Stimulated activated CD4-positive, alpha-beta T cell treated with anti-CD3 and anti-CD28 coated beads, Interleukin-4, amount 100 ng/mL, for 4 hours (primary cell): ENCODE measurements at places on chromosomes 7 and 10.

DNA sequence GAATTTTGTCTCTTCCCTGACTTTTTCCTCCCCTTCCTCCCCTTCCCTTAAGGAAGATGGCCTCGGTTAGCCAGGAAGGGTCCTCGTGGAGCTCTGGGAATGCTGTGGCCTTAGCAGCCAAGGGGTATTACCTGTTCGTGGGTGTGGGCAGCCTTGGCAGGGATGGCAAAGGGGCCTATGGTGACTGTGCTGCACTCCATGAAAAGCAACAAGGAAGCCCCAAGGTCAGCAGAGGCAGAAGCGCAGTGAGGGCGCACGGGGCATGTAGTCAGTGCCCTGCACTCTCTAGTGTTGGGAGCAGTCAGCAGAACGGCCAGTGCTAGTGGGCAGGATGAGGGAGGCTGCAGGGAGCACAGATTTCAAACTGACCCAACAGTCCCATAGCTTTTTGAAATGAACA, 191.8 kb downstream of the ADARB2 start:
- no peak for DNase-seq

DNA sequence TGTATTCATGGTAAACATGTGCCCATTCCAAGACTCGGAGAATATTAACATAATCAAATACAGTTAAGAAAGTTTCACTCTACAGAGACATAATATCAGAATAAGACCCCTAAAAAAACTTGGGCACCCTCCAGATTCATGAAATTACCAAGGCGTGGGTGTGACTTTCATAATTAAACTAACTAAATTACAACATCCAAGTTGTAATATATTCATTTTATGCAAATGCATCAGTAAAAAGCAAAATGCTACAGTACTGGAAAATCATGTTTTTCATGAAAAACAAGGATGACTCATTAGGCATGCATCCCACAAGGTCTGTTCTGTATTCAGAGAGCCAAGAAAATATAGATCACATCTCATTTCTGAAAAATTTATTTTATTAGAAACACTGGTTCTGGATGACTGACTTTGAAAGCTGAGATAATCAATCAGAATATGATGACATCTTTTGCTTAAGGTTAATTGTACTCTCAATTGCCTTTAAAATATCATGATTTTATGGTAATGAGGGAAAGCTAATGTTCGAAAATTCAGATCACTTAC, 248.8 kb upstream of the SMIM30 start:
- DNase-seq: no peak

- no peak for DNase-seq
These were observed 149.1 kb downstream of the EBF3 start for GRCh38 chr10:129814681-129815646.

DNA sequence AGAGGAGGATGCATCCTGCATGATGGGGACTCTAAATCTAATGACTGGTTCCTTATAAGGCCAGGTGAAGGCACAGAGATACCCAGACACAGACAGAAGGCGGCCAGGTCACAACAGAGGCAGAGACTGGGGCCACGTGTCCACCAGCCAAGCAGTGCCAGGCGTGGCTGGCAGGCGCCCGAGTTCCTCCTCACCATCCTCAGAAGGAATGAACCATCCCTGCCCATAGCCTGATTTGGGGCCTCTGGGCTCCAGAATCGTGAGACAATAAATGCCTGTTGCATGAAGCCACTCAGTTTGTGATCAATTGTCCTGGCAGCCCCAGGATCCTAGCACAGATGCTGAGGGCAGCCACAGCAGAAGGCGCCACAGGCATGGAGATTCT, 69.0 kb upstream of the TNRC18 start:
- no peak for DNase-seq

GRCh38 chr10:108562105-108562504, 1361.2 kb downstream of the XPNPEP1 start:
- no peak for DNase-seq

DNA sequence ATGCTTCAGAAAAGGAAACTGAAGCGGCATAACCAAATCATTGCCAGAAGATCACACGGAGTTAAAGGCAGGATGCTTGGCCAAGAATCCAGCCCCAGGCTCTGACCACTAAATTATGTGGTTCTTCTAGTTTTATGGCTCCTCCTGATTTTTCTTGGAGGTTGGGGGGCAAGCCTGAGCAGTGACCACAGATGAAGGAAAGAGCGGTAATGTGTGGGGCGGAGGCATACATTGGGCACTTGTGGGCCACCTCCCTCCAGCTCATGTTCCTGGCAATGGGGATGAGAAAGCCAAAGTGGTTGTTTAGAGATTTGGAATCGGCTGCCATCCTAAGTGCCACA, 3.2 kb downstream of the TRPV6 start:
- DNase-seq: no peak

DNA sequence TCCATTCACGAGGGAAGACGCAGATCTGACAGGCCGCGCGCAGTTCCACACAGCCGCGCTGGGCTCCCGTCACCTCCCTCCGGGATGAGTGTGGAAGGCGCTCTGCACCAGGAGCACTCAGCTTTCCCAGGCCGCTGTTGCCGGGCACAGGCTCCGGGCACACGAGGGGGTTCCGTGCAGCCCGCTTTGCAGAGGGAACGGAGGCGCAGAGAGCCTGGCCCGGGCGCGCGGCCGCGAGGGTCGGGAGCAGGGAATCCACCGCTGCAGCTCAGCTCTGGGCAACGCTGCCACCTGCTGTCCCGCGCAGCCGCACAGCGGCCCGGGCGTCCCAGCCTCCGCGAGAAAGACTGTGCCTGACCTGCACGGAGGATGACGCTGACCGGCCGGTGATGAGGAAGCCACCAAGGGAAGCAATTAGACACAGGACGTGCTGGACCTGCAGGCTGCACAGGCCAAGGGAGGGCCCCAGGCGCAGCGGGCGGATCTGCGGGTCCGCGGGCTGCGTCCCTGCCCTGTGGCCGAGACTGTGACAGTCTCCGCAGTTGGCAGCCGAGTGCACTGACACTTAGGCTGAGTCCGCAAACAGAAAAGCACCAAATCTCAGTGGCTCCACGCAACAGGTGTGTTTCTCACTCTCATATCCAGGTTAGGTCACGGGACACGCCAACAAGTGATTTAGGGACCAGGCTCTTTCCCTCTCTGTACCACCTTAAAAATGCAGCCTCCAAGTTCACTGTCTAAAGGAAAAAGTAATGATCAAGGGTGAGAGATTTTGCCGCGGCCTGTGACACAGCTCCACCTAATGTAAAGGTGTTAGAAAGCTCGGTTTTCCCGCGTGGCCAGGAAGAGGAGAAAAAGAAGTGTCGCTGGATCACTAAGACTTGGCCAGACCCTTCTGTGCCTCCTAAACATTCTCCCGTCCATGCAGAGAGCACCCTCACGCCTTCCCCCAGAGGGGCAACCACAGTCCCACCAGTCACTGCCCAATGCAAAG, 94.5 kb downstream of the SEC61G start:
- no peak for DNase-seq

- no peak for DNase-seq
These were observed 47.8 kb upstream of the CALCR start for GRCh38 chr7:93622036-93623033.

DNA sequence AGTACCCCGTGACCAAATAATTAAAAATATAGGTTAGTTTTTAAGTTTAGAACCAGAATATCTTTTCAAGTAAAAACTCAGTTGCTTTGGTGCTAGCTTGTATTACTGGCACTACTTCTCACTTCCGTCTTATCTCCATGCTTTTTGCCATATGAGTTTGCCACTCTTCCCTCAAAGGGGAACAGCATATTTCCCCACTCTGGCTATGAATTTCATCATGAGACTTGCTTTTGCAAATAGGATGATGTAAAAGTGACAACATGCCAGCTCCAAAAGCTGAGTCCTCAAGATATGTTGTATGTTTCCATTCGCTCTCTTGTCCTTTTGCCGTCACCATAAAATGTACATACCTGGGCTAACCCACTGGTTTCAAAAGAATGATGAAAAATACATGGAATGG, 178.1 kb upstream of the SEMA3A start:
- DNase-seq: no peak

GRCh38 chr7:69090936-69091335, 507.3 kb upstream of the AUTS2 start:
- DNase-seq: no peak

GRCh38 chr10:127216786-127217185, 20.4 kb upstream of the INSYN2A start:
- no peak for DNase-seq

- peak; percentile 10 for DNase-seq
These were observed 10.0 kb downstream of the SFTPD start for GRCh38 chr10:79938728-79939406.

DNA sequence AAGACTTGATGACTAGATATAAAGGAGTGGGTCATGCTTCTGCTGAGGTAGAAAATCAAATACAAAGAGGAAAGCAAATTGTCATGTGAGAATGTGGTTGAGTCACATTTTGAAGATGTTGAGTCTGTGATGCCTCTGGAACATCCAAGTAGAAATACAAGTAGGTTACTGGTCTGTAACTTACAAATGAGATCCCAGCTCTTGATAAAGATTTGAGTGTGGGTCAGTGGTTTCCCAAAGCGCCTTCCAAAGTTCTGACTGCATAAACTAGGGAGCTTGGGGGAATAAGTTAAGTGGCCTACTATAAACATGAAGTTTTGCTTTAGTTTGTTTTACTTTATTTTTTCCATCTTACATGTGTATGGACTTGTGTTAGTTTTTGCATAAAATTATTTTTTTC, 144.3 kb upstream of the ETV1 start:
- DNase-seq: no peak

DNA sequence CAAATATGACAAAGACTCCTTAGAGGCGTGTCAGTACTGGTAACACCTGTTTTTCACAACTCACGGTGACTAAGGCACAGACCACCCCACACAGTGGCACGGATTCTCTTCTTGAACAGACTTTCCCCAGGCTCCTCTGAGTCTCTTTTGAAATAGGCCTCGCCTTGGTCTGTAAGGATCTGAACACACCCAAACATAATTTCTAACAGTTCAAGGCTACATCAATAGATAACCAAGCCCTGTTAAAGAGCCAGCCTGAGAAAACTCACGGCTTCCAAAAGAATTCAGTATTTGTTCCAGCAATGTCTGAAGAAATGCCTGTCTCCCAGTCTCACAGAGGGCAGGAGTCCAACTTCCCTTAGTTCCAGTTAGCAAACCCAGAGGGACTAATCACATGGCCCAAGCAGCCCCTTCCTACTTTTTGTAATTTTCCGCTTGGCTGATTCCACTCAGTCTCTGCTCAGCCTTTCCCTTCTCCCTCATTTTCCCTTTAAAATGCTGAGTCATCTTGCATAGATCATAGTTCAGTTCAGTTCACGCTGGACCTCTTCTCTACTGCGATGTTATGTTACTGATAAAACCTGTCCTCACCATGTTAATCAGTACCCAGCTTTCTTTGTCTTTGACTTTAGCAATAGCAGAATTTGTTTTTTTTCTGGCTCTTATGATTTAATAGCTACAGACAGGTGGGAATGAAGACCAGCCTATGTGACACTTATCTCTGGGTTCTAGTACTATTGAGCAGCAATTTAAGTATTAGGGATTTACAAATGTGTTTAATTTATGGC, 22.6 kb upstream of the AKR1C3 start:
- DNase-seq: no peak

- no peak for DNase-seq
These were observed 98.3 kb downstream of the PTN start for GRCh38 chr7:137245186-137245585.

- DNase-seq: no peak
These were observed 128.0 kb downstream of the USP6NL start for GRCh38 chr10:11483201-11484148.

DNA sequence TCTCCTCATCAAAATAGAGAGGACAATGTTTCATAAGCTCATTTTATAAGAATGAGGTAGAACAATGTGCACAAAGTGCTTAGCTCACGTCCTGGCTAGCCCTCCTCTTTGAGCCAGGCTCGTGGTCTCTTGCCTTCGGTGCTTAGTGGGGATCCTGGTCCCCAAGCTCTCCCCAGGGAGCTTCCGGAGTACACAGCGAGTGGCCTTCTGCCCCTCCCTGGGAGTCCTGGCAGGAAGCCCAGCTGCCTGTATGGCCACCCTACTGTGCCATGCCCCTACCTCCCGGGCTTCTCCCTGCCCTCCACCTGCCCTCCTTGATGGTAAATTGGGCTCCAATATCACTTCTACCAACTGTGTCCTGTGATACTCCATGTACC, 868 bp downstream of the MYO1G start:
- no peak for DNase-seq

DNA sequence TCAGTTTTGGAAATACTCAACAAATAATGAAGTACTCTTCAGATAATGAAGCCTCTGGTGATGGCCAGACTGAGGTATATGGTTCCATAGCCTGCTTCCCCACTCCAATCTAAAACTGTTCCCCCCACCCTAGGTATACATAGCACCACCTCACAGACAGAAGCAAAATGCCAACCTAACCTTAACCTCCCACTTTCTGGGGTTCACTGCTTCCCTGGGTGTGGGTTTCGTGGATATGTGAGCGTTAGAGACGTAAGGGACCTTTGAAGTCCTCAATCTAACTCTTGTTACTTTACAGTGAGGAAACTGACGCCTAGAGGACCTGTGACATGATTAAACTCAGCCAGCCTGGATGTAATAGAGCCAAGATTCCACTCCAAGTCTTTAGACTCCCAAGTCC, 1.4 kb downstream of the RHBDD2 start:
- DNase-seq: no peak

DNA sequence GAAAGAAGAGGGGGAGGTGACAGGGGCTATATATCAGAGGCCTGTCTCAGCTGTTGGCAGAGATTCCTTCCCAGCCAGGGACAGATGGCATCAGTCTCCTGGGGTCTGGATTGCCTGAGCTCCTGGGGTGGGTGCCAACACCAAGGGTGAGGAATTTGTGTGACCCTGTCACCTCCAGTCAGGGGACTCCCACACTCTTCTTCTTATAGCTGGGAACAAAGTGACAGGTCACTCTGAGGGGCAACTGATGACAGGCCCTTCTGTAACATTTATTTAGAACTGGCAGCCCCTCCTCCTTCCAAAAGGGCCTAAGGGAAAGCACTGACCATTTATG, 53.7 kb upstream of the DUSP5 start:
- no peak for DNase-seq

- no peak for DNase-seq
These were observed 152.0 kb upstream of the ADO start for GRCh38 chr10:62652564-62652963.

- no peak for DNase-seq
These were observed 45.4 kb downstream of the GPR37 start for GRCh38 chr7:124720195-124720594.
